ENCODE measurements at places on chromosomes 3 and 15.

- no peak overlapping the region for H3K4me3 ChIP-seq
- no peak for DNase-seq
- no peaks in the 10 kb centered on the region for H3K27me3 ChIP-seq
- peak overlapping the region; percentile 7 for H3K27ac ChIP-seq
- H3K36me3 ChIP-seq, result peaks cover 4% of the 10 kb centered on the region
- peaks cover 19% of the 10 kb centered on the region for H3K4me1 ChIP-seq
Measured at GRCh38 chr15:40424483-40425115, 16.2 kb upstream of the BAHD1 start.

- H3K4me1 ChIP-seq, result peaks cover 8% of the 10 kb centered on the region
- H3K27me3 ChIP-seq, result no peaks in the 10 kb centered on the region
- no peak for DNase-seq
- H3K36me3 ChIP-seq, result no peaks in the 10 kb centered on the region
Measured at GRCh38 chr3:30187366-30187765, 419.0 kb upstream of the TGFBR2 start.

DNA sequence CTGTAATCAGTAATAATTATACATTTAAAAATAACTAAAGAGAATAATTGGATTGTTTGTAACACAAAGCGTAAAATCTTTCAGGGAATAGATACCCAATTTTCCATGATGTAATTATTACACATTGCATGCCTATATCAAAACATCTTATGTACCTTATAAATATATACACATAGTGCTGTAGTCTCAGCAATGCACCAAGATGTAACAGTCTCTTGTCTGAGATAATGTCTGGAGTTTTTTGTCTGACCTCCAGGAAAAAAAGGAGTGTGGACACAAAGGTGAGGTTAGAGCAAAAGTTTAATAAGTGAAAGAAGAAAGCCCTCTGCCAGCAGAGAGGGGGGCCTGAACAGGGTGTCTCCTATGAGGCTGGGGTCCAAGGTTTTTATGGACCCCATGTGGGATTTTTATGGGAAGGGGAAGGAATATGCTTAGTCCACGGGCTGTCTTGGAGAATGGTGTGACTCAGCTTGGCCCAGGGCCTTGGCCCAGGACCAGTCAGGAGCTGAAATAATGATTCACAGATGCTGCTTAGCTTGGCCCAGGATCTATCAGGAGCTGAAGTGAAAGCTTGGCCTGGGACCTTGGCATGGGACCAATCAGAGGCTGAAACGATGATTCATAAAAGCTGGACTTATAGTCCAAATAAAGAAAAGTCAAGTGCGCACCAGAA, 545.0 kb downstream of the ZPLD1 start:
- no peak overlapping the region for H3K27ac ChIP-seq
- H3K4me1 ChIP-seq, result peaks cover 11% of the 10 kb centered on the region
- H3K27me3 ChIP-seq, result peaks cover 44% of the 10 kb centered on the region
- H3K4me3 ChIP-seq, result no peak overlapping the region
- peak; percentile 92 for DNase-seq

GRCh38 chr3:193883551-193883950, 252.4 kb upstream of the HES1 start:
- no peak overlapping the region for H3K27ac ChIP-seq
- no peaks in the 10 kb centered on the region for H3K27me3 ChIP-seq
- H3K4me1 ChIP-seq, result peaks cover 29% of the 10 kb centered on the region
- no peak overlapping the region for H3K4me3 ChIP-seq
- no peaks in the 10 kb centered on the region for H3K36me3 ChIP-seq
- peak; percentile 82 for DNase-seq

DNA sequence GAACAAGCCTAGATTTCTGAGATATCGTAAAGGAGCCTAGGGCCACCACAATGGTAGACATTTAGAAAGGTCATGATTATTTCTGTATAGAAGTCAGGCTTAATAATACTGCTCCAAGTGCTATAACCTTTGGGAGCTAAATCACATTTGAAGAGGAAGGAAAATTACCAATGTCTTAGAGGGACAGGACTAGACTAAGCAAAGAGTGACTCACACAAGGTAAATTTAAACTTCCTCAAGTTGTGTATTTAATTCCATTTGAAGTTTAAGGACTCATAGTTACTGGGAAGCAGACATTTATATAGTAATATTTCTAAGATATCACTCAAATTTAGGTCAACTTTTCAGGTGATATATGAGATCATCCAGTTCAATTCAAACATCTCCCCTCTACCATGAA, 227.6 kb upstream of the MME start:
- no peak for DNase-seq
- H3K36me3 ChIP-seq, result no peaks in the 10 kb centered on the region
- no peaks in the 10 kb centered on the region for H3K4me1 ChIP-seq
- H3K27ac ChIP-seq, result no peak overlapping the region
- H3K4me3 ChIP-seq, result no peak overlapping the region

GRCh38 chr15:40743485-40743901, 11.6 kb downstream of the RMDN3 start:
- no peak for DNase-seq
- H3K27ac ChIP-seq, result peak overlapping the region; percentile 33
- peaks cover 62% of the 10 kb centered on the region for H3K36me3 ChIP-seq
- peaks cover 7% of the 10 kb centered on the region for H3K4me1 ChIP-seq
- no peaks in the 10 kb centered on the region for H3K27me3 ChIP-seq

DNA sequence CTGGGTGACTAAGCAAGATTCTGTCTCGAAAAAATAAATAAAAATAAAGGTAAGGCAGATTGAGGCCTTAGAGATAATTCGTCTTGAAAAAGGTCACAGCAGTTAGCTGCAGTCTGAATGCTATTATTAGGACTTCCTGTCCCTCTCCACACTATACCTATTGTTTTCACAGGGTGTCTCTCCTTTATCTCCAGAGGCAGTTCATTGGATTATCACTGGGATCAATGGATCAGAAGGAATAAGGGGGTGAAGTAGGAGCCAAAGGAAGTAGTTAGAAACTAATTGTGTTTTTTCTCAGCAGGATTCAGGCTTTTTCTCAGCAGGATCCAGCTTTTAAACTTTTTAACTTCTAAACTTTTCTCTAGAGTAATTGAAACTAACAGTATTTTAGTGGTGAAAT, 326.9 kb downstream of the IL5RA start:
- H3K4me3 ChIP-seq, result no peak overlapping the region
- H3K4me1 ChIP-seq, result no peaks in the 10 kb centered on the region
- H3K27me3 ChIP-seq, result peaks cover 45% of the 10 kb centered on the region
- H3K36me3 ChIP-seq, result no peaks in the 10 kb centered on the region
- no peak overlapping the region for H3K27ac ChIP-seq

- no peak overlapping the region for H3K4me3 ChIP-seq
- H3K4me1 ChIP-seq, result peaks cover 13% of the 10 kb centered on the region
- peaks cover 5% of the 10 kb centered on the region for H3K36me3 ChIP-seq
- no peaks in the 10 kb centered on the region for H3K27me3 ChIP-seq
Measured at GRCh38 chr15:49036650-49037545, 9.3 kb downstream of the SECISBP2L start.

DNA sequence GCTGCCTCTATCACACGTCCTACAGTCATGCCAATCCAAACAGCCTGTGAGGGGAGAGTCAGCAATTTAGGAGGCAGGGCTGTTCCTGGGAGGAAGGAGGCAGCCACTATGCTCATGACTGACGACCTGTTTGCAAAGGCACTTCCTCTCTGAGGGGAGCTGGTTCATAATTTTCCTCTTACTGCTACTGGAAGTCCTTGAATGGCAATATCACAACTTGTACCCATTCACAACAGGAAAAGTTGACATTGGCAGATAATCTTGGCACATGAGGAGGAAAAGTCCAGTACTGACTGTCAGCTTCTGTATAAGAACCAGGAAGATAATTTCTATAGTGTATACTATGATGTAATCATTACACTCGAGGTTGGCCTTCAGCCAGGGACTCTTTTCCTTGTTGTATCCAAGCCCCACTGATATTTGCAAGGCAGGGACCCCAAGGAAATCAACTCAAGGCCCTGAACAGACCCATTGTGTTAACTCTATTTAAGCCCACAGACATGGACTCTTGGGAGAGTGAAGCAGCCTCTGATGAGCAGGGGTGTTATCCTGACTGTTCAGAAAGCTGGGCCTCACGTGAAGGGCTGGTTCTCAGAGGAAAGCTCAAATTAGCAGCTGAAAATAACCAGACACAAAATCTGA, 267.3 kb upstream of the ADAMTS9 start:
- DNase-seq, result peak; percentile 14
- H3K4me1 ChIP-seq, result peaks cover 5% of the 10 kb centered on the region
- H3K27ac ChIP-seq, result no peak overlapping the region
- no peak overlapping the region for H3K4me3 ChIP-seq
- no peaks in the 10 kb centered on the region for H3K27me3 ChIP-seq

DNA sequence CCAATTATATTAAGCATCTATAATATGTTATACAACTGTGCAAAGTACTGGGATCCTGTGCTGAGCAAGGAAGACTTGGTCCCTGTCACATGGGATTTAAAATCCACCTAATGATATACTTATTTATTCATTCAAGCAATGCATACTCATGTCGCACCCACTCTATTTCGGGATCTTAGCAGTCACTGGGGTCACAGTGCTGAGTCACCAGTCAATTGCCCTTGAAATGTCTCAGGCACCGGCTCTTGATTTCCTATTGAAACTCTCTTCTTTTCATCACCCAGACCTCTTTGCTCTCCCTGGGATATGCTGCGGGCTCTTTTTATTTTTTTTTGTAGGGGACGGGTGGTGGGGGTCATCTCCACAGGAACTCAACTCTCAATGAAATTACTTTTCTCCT, 194.5 kb upstream of the GAP43 start:
- no peaks in the 10 kb centered on the region for H3K36me3 ChIP-seq
- no peak overlapping the region for H3K27ac ChIP-seq
- no peaks in the 10 kb centered on the region for H3K27me3 ChIP-seq
- DNase-seq, result no peak
- H3K4me3 ChIP-seq, result no peak overlapping the region
- no peaks in the 10 kb centered on the region for H3K4me1 ChIP-seq

GRCh38 chr3:178369006-178369405, 167.2 kb upstream of the KCNMB2 start:
- H3K27me3 ChIP-seq, result no peaks in the 10 kb centered on the region
- no peak for DNase-seq
- H3K36me3 ChIP-seq, result no peaks in the 10 kb centered on the region
- H3K27ac ChIP-seq, result peak overlapping the region; percentile 42

- H3K4me1 ChIP-seq, result no peaks in the 10 kb centered on the region
- peaks cover 7% of the 10 kb centered on the region for H3K36me3 ChIP-seq
- DNase-seq, result no peak
- no peak overlapping the region for H3K27ac ChIP-seq
- H3K4me3 ChIP-seq, result no peak overlapping the region
- H3K27me3 ChIP-seq, result no peaks in the 10 kb centered on the region
Measured at GRCh38 chr3:8882171-8882593, 81.1 kb downstream of the RAD18 start.

GRCh38 chr15:88835646-88836045, 32.4 kb downstream of the ACAN start:
- H3K4me3 ChIP-seq, result no peak overlapping the region
- peak; percentile 33 for DNase-seq
- H3K4me1 ChIP-seq, result peaks cover 9% of the 10 kb centered on the region
- H3K36me3 ChIP-seq, result no peaks in the 10 kb centered on the region
- no peak overlapping the region for H3K27ac ChIP-seq
- no peaks in the 10 kb centered on the region for H3K27me3 ChIP-seq

DNA sequence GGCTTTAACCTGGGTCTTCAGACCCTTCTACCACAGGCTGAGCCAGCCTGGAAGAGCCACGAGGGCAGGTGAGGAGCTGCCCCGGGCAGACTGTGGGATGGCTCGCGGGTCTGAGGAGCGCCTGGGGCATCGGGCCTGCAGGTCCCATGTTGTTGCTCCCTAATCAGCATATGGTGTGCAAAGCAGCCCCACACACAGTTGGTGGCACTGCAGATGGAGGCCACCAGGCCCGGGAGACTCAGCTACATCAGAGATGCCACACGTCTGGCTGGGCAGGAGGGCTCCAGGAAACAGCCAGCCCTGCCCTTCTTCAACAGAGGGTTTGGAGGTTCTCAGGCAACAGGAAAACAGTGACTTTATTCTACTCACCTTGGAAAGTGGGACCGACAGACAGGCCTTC, 63.9 kb downstream of the XXYLT1 start:
- no peak overlapping the region for H3K27ac ChIP-seq
- DNase-seq, result no peak
- peaks cover 15% of the 10 kb centered on the region for H3K4me1 ChIP-seq
- no peaks in the 10 kb centered on the region for H3K36me3 ChIP-seq
- H3K27me3 ChIP-seq, result no peaks in the 10 kb centered on the region

- H3K27me3 ChIP-seq, result no peaks in the 10 kb centered on the region
- H3K27ac ChIP-seq, result no peak overlapping the region
- H3K4me3 ChIP-seq, result no peak overlapping the region
- peaks cover 17% of the 10 kb centered on the region for H3K4me1 ChIP-seq
Measured at GRCh38 chr3:114874522-114874971, 272.5 kb downstream of the ZBTB20 start.

DNA sequence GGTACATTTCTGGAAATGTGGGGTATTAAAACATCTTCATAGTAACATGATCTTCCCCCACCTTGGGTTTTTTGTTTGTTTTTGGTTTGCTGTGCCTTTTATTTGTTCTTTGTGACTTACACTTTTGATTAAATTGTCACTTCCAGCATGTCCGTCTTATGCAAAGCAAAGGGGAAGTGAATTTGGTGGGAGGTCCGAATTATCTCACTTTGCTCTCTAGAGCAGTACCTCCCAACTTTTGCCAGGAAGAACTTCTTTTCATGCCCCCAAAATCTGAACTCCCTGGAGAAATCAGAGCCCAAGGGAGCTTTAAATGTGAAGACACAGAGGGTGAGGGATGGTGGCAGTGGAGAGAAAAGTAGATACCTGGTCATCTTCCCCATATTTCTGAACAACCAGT, 173.1 kb downstream of the IL5RA start:
- no peak overlapping the region for H3K4me3 ChIP-seq
- DNase-seq, result no peak
- H3K27me3 ChIP-seq, result peaks cover 79% of the 10 kb centered on the region
- H3K4me1 ChIP-seq, result no peaks in the 10 kb centered on the region
- H3K27ac ChIP-seq, result no peak overlapping the region

DNA sequence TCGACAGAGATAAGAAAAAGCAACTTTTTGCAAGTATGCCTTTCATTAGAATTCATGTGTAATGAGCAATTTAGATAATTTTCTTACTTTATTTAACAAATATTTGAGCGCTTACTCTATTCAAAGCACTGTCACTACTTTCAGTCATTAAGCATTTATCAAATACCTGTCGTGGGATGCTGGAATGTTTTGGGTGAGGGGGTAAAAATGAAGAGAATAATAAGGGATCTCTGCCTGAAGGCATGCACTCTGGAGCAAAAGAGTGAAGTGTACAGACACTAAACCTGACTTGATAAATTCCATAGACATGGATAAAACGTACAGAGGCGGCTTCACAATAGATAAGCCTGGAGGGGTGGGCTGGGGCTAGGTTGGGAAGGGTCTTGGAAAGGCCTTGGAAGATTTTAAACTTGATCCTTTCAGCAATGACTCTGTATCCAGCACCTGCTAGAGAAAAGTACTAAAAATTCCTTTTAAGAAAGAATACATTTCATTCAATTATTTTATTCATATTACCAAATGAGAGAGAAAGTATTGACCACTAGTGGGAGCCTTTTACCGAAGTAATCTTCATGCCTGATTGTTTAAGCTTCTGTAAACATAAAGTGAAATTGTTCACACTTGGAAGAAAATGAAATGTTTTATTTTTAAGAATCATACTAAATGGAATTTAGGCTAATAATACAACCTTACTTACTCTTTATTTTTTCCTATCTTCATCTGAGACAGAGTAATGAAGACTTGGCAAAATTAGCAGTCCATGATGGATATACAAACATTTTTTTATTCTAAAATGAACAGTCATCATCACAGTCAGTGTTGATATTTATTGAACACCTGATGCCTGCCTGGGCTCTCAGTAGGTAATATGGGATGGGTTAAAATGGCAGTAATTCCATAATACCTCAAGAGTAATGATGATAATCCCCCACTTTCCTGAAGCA, 113.2 kb downstream of the PPP2R3A start:
- H3K4me1 ChIP-seq, result peaks cover 10% of the 10 kb centered on the region
- H3K27me3 ChIP-seq, result no peaks in the 10 kb centered on the region
- H3K36me3 ChIP-seq, result peaks cover 38% of the 10 kb centered on the region
- no peak overlapping the region for H3K4me3 ChIP-seq
- peak; percentile 40 for DNase-seq
